ENCODE measurements at places on chromosomes 13 and 19.
A peak's percentile ranks its signal among the peaks of the same experiment; 100 is the strongest.

DNA sequence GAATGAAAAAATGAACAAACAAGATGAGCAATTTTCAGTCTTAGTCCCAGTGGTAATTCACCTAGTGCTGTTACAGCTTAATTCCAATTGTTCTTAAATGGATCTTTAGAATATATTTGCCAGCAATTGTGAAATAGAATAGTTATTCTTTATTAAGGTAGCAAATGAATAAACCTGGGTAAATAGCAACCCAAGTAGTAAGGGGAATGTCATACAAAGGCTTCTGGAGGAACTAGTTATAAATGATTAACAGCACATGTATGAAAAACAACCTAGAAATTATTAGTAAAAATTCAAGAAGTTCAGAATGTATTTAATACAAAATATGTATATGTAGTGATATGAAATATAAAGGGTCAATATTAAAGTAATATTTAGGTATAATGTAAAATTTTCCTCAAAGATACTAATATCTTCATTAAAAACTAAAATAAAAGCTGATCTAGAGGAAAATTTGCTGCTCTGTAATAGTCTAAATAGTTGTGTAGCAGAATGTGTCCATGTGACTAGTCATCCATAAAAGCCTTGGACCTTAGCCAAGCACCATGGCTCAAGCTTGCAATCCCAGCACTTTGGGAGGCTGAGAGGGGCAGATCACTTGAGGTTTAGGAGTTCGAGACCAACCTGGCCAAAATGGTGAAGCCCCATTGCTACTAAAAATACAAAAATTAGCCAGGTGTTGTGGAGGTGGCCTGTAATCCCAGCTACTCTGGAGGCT is 535.9 kb upstream of the ATXN8OS start:
- DNase-seq = no peak

DNA sequence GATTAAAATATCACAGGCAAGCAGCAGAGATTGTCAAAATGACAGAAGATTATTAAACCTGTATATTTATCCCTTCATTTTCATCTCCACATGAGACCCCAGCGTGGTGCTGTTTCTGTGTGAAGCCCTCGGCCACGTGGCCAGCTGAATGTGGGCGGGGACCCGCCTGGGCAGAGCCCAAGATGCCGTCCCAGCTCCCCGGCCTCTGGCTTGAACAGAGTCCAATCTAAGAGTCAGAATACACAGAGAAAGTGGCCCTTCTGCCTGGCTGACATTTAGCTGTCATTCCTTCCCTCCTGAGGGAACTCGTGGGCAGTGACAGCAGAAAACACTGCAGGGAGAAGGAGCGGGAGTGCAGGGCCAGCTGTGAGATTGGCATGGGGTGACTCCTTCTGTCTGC is 34.9 kb upstream of the UQCRFS1 start:
- DNase-seq = no peak

DNA sequence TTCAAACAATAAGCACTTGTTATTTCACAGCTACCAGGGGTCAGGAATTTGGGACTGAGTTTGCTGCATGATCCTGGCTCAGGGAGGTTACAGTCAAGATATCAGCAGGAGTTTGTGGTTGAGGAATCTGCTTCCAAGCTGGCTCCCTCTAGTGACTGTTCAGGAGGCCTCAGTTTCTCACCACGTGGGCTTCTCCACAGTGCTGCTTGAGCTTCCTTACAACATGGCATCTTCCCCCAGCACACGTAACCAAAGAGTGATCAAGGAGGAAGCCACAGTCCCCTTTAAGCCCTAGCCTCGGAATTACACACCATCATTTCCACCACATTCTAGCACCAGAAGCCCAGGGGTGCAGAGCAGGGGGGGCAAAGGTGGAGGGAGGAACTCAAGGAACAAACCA is 28.8 kb downstream of the CELF5 start:
- DNase-seq = no peak

DNA sequence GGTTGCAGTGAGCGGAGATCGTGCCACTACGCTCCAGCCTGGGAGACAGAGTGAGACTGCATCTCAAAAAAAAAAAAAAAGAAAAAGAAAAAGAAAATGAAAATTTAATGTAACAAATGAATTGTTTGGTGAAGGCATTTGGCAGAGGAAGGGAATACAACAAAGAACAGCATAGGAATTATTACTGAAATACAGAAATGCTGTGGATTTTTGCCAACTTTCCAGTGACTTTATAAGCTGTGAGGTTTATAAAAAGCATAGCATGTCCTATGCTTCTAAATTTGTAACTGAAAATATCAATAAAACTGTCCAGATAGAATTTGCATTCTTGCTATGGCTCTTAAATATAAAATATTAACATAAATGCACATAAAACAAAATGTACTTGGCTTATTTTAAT is 112.9 kb upstream of the IRS2 start:
- no peak for DNase-seq

GRCh38 chr19:4713384-4713951 is 10.2 kb downstream of the DPP9 start:
- peak; percentile 45 for DNase-seq

DNA sequence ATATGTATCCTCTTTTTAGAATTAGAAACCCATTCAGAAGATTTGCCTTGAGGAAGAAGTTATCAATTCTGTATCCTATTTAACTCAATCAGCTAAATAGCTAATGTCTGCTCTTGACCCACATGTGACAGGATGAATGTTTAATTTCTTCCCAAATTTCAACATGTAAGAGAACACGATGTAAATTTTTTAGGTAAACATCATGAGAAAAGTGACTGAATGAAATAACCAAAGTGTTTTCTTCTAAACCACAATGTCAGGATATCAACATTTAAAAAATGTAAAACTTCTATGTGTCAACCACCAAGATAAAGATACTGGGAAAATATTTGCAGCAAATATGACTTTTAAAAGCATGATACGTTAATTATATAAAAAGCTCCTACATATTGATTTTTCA is 302.4 kb downstream of the DCT start:
- no peak for DNase-seq
